ENCODE measurements at places on chromosomes 12 and 14. TPM values are rescaled to one million over a fixed set of nuclear protein-coding genes. Genes with fewer than 3 reads are reported as not detected.

LALBA gene
- polyA plus RNA-seq: not detected

XPOT gene
- polyA plus RNA-seq: 21.4 TPM

ADCY6 gene
- polyA plus RNA-seq: 62.3 TPM

KCNC2 gene
- not detected for polyA plus RNA-seq

TEAD4 gene
- 11.8 TPM for polyA plus RNA-seq

CCDC92 gene
- polyA plus RNA-seq: 77.8 TPM

PDE3A gene
- 3.5 TPM for polyA plus RNA-seq

TAS2R20 gene
- not detected for polyA plus RNA-seq

NFE2 gene
- 10.6 TPM for polyA plus RNA-seq
